ENCODE measurements at places on chromosomes 7 and 10. TPM values are rescaled to one million over a fixed set of nuclear protein-coding genes. Genes with fewer than 3 reads are reported as not detected.

Gene ADARB2
- total RNA-seq = not detected

Gene NEURL1
- 0.22 TPM for total RNA-seq

Gene TMEM178B
- total RNA-seq = 1.5 TPM

Gene LLCFC1
- total RNA-seq = not detected

DNA sequence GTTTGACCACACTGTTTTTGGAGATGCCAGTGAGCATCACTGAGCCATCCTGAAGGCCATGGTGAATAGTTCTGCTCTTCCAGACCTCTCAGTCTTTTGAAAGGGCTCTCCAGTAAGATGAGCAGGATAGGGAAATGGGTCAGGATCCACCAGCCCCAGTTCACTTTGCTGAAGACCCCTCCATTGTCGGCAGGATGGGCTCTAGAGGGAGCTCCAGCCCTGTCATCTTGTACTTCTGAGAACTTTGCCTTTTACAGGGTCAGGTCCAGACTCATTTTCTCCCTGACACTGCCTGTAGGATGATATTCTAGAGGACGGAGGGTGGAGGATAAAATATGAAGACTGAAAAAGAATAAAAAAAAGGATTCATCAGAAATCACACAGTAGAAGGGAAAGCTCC is 13.1 kb downstream of the LHFPL3 start:
- DNase-seq = no peak

DNA sequence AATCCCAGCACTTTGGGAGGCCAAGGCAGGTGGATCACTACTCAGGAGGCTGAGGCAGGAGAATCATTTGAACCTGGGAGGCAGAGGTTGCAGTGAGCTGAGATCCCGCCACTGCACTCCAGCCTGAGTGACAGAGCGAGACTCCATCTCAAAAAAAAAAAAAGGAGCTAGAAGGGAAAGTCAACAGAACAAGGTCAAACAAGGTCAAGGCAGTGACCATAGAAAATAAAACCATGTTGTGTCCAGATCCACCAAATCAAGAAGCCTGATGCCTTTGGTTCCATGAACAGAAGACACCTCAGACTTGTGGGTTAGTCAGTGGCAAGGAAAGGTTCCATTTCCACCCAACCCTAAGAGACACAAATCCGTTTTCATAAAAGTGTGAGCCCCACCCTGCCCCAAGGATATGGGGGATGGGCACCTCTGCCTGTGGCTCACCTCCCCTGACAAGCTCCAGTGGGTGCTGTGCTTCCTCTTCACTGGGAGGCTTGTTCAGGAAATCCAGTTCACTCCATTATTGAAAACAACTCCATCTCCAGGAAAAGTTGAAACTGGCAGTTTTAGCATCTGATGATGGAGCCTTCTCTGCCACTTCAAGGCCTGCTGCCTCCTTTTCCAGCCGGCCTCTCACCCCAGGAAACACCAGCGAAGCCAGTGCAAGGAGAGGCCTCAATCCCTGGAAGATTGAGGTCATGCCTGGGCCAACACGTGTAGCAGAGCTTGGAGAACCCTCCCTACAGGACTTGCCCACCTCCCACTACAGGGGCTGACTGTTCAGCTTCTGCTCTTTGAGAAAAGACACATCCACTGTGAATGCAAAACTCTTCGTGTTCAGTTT is 152.9 kb downstream of the NRF1 start:
- DNase-seq = no peak

DNA sequence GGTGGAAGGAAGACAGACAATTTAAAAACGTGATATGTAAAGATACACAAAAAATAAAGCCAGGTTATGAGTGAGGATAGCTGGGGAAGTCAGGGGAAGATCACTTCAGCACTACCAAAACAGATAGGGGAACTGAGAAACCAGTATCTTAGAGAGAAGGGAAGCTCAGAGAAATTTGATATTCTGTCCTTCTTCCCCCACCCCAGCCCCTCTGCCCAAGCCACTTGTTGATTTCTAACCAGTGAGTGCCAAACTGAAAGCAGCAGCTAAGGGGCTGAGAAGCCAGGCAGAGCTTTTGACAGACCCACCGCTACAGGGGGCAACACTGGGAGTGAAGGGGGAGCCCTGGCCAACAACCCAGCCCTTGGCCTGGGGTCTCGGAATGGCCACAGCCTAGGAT is 9.1 kb upstream of the SLC29A3 start:
- no peak for DNase-seq

- no peak for DNase-seq
These were observed 496.7 kb downstream of the TYW1 start for GRCh38 chr7:67493366-67493765.

DNA sequence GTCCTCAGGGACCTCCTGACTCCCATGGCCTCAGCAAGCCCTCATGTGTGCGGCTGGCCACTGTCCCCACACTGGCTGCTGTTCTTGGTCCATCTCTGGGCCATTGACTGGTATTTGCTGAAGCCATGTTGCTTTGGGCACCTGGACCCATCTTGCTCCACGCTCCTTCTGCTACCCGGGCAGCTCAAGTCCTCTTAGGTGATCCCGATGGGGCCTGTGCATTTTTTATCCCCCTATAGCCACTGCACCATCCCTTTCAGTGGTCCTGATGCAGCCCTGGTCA is 16.7 kb downstream of the RAMP3 start:
- DNase-seq = no peak

- no peak for DNase-seq
These were observed 495.8 kb downstream of the MDFIC start for GRCh38 chr7:115417662-115418061.

GRCh38 chr7:74057216-74057925 is 26.2 kb upstream of the LIMK1 start:
- DNase-seq = no peak

DNA sequence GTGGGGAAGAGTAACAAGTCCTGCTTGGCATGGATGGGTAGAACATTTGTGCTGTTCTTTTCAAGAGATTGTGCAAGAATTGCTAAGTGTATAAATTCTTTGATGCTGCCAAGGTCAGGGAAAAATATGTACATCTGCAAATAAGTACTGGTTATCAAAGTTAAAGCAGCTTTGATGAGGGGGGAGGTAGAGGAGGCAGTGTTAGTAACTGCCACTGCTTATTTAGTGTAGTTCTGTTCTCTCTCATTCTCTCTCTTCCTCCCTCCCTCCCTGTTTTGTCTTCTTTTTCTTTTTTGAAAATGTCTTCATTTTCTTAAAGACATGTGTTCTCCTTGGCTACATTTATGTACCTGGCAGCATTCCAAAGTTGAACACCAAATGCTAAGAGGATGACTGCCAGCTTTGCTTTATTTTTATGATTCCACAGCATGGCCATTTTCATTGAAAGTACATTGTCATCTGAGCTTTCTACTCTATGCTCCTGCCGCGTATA is 18.6 kb downstream of the CACNB2 start:
- DNase-seq = no peak

DNA sequence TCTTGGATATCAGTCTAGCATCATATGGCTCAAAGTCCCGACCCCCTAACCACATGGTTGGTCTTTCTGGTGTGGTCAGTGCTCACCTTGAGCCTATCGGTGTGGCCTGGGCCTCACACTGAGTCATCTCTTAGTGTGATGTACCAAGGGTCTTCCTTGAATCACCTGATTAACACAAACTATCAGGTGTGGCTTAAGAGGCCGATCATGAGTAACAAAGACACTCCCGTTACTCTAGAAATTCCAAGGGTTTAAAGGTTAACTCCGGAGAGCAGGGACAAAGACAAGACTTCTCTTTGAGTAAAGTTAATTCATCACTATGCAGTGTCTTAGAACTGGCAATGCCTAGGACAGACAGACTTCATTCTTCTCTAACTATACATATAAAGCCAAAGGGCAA is 52.3 kb upstream of the ARMC3 start:
- DNase-seq = no peak

- no peak for DNase-seq
These were observed 2.5 kb upstream of the GDF2 start for GRCh38 chr10:47319784-47320183.

DNA sequence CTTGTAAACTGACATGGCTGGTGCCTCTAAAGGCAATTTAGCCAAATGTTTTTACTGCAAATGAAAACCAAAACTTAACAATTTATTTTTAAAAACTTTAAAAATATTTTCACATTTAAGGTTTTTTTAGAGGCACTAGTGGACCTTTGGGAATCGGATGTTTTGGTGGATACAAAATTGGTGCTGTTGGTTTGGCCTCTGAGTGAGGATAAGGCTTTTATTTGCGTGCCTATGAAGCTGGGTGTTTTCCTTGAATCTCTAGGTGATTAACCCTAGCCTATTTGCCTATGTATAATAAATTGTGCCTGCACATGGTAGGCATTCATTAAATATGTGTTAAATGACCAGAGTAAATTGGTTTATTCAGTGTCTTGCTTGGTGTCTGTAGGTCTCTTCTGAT is 2.9 kb upstream of the SGCE start:
- DNase-seq = no peak

All from Calu3 (cell line).